HuH-7.5 (cell line): ENCODE measurements at places on chromosomes 12 and 14.
A peak's percentile ranks its signal among the peaks of the same experiment; 100 is the strongest.

- DNase-seq = no peak
Observed at GRCh38 chr12:9619411-9620179, 11.9 kb upstream of the KLRB1 start.

GRCh38 chr12:106030210-106031071 lies 108.3 kb downstream of the NUAK1 start:
- DNase-seq = no peak

- peak; percentile 29 for DNase-seq
Observed at GRCh38 chr14:103385929-103386712, 906 bp downstream of the MARK3 start.

DNA sequence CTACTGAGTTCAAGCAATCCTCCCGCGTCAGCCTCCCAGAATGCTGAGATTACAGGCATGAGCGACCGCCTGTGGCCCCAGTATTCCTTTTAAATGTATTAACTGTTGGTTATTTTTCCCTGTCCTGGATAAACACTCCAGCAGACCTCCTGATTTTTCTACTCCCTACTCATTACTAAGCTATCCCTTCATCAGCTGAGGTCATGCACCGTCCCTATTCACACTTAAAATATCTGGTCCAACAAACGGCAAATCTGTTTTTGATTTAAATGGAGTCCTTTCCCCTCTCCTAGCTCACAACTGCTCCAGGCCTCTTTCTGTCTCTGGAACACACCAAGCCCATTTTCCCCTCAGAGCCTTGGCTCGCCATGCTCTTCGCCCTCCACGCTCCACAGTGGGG lies 1003.3 kb upstream of the TMEM132C start:
- no peak for DNase-seq

DNA sequence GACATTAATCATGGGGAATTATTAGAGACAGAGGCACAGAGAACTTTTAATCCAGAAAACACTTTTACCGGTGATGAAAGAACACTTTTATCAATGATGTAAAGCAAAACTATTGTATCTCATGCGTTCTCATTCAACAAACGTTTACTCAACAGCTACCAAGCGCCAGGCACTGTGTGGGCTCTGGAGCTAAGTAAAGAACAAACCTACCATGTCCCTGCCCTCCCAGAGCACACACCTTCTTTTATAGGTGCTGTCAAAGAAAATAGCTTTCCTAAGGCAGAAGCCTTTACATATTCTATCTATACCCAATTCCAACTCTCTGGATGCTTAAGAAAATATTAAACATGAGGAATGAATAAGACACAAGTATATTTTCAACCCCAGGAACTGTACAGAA lies 91.1 kb downstream of the FOXN3 start:
- no peak for DNase-seq

- no peak for DNase-seq
Observed at GRCh38 chr12:104710940-104711689, 247.0 kb downstream of the SLC41A2 start.

- no peak for DNase-seq
Observed at GRCh38 chr14:74583689-74584434, 28.2 kb downstream of the LTBP2 start.

DNA sequence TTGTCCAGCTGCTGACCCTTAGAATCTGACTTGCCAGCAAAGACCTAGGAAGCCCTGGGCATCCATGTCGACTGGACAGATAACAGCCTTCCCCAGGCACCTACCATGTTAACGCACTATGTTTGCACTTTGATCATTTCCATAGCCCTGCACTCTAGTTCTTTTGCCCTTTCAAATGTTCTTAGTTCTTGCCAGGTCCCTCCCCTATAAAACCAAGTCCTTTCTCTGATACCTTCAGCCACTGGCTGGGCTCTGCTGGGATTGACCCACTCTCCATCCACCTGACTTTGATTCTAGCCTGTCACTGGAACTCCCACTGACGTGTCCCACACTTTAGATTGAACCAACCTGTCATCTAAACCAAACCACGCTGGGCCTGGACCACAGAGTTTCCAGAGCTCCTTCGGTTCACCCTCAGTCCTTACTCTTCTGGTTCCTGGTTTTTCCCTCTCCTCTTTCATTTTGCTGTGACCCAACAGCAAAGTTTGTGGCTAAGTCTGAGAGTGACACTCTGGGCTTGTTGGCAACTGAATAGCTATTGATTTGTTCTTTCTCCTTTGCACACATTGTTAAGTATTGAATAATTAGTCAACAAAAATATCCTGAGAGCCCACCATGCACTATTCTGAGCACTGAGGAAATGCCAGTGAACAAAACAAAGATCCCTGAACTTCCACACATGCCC lies 51.8 kb upstream of the STK38L start:
- DNase-seq = no peak

- DNase-seq = no peak
Observed at GRCh38 chr14:65287264-65288131, 125.0 kb upstream of the FUT8 start.

- no peak for DNase-seq
Observed at GRCh38 chr12:96892104-96892503, 15.0 kb upstream of the NEDD1 start.

- no peak for DNase-seq
Observed at GRCh38 chr14:103122947-103123633, at the start of gene TNFAIP2. Gene TNFAIP2 (plus strand): TSS chr14:103123461. CDS start chr14:103126458, 2,997 bp downstream.

DNA sequence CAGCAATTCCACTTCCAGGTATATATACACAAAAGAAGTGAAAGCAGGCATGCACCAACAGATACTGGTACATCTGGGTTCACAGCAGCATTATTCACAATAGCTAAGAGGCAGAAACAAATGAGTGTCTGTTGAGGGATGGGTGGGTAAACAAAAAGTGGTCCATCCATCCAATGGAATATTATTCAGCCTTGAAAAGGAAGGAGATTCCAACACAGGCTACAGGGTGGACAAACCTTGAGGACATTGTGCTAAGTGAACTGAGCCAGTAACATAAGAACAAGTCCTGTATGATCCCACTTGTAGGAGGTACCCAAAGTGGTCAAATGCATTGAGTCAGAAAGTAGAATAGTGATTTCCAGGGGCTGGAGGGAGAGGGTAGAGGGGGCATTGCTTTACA lies 27.6 kb upstream of the BEGAIN start:
- no peak for DNase-seq

- DNase-seq = no peak
Observed at GRCh38 chr14:87305345-87305744, 687.6 kb downstream of the GALC start.

DNA sequence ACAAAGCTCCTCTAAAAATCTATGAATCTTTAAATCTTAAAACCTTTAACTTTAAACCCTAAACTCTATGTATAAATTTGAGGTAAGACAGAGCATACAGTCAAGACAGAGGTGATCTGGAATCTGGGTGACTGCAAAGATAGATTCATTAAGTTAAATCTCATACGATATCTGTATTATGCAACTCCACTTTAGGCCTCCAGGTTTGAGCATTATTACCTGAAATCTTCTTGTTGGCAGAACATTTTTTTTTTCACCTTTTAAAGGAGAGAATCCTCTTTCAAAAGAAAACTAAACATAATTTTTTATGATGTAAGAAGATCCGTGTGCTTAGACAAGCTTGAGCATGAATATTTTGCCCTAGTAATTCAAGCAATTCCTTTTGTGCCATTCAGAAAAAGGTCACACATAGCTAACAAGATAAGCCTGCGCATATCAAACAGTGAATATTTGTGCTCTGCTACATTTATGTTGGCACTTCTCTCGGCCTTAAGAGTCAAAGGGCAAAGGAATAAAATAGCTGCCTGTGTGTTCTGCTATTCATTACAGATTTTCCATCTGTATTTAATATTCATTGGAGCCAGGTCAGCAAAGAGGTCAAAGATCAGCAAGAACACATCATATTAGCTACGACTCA lies 163.3 kb downstream of the TMTC3 start:
- peak; percentile 4 for DNase-seq

GRCh38 chr14:73524493-73524892 lies 12.4 kb upstream of the ACOT1 start:
- no peak for DNase-seq

DNA sequence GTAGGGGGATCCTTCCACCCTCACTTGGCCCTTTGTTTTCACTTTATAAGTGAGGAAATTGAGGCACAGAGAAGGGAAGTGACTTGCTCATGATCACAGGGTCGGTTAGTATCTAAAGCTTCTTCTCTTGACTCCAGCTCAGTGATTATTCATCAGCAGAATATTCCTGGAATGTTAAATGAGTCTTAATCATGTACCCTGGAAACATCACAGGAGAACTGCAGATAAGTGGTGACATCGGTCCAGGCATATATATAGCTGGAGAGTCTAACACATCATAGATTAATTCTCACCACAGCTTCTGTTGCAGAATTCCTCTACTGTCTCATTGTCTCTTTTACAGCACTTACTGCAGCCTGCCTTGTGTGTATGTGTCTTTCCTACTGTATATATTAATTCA lies 69.9 kb downstream of the PAH start:
- no peak for DNase-seq

- DNase-seq = no peak
Observed at GRCh38 chr14:72962829-72963312, 36.6 kb downstream of the DCAF4 start.

- DNase-seq = peak; percentile 49
Observed at GRCh38 chr14:69845787-69846186, 33.4 kb upstream of the SMOC1 start.

- DNase-seq = no peak
Observed at GRCh38 chr14:68249661-68250451, 430.3 kb downstream of the RAD51B start.

DNA sequence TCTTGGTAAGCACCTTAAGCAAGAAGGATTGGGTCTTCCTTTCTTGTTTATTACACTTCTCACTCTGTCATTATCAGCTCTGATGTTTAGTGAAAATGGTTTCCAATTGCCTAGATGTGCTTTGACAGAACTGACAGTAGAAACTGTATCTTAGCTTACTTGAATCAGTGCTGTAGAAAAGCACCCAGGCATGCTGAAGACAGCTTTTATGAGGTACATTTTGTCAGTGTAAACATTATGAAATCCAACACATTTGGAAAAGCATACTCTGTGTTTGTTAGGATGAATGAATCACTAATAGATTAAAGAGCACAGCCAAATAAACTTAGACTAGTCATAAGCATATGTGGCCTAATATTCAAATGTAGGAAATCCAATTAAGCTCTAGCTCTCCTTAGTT lies 290.2 kb upstream of the NPAS3 start:
- no peak for DNase-seq

GRCh38 chr12:28800129-28800528 lies 348.9 kb upstream of the FAR2 start:
- DNase-seq = no peak

GRCh38 chr12:103557628-103558010 lies 29.5 kb upstream of the STAB2 start:
- DNase-seq = no peak

GRCh38 chr14:32657081-32657480 lies 281.6 kb upstream of the NPAS3 start:
- no peak for DNase-seq

GRCh38 chr12:89350630-89351488 lies 1.4 kb downstream of the DUSP6 start:
- DNase-seq = no peak

DNA sequence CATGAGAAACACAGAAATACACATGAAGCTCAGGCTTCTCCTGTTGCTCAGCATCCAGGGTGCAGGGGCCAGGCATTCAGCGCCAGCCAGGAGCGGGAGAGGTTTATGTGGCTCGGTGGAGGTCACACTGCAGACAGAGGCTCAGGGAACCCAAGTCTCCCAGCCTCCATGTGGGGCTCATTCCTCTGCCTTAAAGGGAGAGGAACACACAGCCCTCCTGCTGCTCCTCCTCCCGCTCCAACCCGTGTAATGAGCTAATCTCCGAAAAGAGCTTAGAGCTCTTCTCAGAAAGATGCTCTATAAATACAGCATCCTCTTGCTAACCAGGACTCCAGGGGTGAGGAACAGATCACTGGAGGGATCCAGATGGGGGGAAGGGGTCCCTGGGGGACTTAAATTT lies 28.2 kb downstream of the FGF6 start:
- no peak for DNase-seq

DNA sequence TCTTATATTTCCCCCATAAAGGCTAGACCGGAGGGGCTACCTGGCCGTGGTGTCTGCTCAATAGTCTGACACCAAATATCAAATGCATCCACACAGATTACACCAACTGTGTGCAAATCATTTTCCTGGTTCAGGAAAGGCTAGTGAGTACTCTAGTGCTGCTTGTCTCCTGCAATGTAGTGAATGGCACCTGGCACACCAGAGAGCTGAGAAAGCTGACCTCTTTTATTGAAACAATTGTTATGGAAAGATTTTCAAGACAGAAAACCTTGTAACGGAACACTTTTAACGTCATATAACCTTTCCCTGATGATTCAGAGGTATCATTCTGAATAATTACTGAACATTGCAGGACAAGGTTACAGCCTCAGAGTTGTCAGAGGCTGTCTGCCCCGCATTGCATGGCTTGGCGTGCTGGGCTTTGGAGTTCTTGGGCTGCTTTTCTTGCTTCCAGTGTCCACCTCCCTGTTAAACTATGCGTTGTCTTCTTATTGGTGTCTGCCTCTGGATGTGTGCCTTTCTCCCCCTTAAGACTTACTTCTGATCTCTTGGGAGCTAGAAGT lies 40.7 kb upstream of the HDAC7 start:
- DNase-seq = no peak

DNA sequence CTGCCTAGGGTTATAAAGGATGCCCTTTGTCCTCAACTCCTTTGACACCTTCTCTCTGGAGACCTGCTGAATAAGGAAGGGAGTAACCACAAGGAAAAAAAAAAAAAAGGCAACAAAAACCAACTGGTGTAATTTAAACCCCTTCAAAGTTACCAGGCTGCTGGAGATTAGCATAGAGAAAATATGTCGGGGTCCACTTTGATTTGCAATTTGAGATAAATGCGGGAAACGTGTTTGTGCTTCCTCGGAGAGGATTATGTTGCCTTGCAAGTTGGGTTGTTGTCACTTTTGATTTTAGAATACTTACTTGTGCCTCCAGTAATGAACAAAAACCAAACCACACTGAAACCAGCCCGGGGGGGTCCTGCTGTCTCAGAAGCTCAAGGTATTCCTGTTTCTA lies 200.2 kb upstream of the MYL2 start:
- no peak for DNase-seq

DNA sequence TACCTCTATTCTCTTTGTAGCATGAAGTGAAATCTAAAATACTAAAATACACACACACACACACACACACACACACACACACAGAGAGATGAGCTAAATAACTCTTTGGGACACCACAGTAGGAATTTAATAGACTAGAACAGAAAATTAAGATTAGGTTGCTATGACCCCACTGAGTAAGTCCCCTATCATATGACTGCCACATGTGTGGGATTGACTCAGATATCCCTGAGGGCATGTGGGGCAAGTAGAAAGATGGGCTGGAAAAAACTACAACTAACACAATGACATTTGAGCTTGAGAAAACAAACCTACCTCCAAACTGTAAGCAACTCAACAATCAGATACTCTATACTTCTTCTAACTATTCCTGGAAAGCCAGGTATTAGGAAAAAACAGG lies 27.0 kb downstream of the SLC25A21 start:
- DNase-seq = no peak

DNA sequence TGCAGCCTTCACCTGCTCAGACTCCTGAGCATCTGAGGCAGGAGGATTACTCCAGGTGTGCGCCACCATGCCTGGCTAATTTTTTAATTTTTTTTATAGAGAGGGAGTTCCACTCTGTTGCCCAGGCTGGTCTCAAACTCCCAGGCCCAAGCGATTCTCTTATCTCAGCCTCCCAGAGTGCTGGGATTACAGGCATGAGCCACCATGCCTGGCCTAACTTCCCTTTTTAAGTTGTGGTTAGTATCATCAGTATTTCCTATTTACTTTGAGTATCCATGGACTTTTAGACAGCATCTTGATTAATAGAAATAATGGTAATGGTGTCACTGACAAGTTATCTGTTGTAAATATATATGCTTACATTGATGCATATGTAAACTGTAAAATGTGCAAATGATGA lies 116.9 kb downstream of the FGD4 start:
- no peak for DNase-seq

GRCh38 chr12:89665556-89665955 lies 43.1 kb downstream of the ATP2B1 start:
- DNase-seq = no peak
